Activated T-helper 1 cell treated with anti-CD3 and anti-CD28 coated beads, Interleukin-12 subunit alpha, Interleukin-12 subunit beta, Interleukin-2, Interleukin-4 antibody, amounts not matched to agents 30 ng/mL and 10 ng/mL and 1 ng/mL, durations not matched to agents 14 hours and 24 hours and 36 hours (primary cell): ENCODE measurements at places on chromosomes 7 and 10.
A peak's percentile ranks its signal among the peaks of the same experiment; 100 is the strongest.

DNA sequence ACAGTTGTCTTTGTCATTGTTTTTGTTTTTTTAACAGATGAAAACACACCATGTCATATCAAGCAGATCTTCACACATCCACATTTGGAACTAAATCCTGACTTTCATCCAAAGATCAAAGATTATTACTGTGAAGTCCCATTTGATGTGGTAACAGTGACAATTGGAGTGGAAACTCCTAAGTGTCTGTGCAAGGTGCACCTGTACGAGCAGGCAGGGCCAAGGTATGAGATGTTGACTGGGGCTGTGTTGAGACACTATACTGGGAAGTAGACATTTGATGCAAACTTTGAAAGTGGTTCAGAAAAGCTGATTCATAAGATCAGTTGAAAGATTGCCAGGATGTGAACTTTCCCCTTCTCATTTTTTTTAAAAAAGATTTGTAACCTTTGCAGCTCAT, 152.3 kb downstream of the CPED1 start:
- no peak for DNase-seq

GRCh38 chr10:69217119-69217754, 2.9 kb upstream of the HKDC1 start:
- no peak for DNase-seq

DNA sequence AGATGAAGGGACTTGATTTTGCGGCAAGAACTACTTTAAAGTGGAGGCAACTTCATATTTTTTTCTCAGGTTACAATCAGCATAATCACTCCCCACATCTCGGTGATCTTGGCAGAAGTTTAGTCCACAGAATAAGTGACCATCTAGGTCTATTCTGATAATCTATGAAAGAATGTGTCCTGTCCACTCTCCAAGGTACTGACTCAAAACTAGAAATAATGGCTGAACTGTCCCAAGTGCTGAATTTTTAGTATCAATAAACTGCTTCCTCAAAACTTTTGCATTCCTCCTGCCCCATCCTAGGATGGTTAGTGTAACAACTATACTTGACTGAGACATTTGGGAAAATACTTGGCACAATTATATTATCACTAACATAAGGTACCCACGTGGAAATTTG, 10.9 kb upstream of the CHRM2 start:
- no peak for DNase-seq

GRCh38 chr10:4307910-4308309, 518.1 kb upstream of the AKR1E2 start:
- DNase-seq, result no peak

DNA sequence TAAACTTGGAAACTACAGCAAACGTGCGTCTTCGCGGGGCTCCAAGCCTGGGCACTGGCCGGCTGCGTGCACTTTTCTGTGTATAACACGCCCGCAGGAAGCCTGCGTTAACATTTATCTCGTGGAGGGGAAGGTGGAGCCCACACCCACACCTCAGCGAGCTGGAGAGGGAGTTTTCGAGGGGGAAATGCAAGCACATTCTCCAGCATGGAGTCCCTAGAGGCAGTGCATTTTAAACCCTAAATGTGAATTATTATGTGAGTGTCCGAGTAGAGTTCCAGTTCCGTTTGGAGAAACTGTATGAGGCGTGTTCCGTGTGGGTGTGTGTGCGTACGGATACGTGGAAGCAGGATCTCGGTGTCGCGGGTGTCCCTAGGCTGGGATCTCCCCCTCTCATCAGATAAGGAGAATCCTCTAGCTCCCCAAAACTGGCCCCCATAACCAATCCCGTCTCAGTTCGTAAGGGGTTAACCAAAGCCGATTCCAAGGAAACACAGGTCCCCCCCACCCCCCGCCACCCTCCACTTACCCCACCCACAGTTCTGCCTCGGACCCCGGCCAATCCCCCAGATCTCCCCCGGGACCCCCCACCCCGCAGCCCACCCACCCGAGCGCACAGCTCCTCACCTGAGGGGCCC, 403 bp downstream of the CDK6 start:
- peak; percentile 49 for DNase-seq

- no peak for DNase-seq
Measured at GRCh38 chr10:99965700-99966099, 44.0 kb downstream of the DNMBP start.

GRCh38 chr10:89861584-89862301, 160.4 kb downstream of the KIF20B start:
- no peak for DNase-seq

DNA sequence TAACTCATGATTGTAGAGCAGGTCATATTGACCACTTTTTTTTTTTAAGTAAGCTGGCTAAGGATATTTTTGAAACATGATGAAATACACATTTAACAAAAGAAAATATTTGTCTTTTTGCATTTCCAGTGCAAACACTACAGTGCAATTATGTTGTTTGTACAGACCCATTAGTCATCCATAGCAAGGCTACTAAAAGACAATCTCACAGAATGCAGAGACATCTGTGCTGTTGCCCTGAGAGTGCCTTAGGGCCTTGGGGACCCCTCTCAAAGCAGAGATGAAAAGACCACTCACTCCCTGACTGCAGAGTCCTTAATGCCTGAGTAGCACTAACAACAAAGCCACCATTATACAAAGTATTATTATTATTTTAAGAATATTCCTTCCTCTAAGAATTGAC, 104.5 kb downstream of the NRCAM start:
- no peak for DNase-seq

GRCh38 chr10:52741851-52742250, 30.7 kb downstream of the MBL2 start:
- no peak for DNase-seq

GRCh38 chr7:142579946-142580345, 169.3 kb upstream of the PRSS1 start:
- DNase-seq, result no peak

- DNase-seq, result no peak
Measured at GRCh38 chr7:150562919-150563318, 4.3 kb upstream of the GIMAP4 start.

- DNase-seq, result no peak
Measured at GRCh38 chr10:83994325-83994724, 145.0 kb upstream of the GHITM start.

DNA sequence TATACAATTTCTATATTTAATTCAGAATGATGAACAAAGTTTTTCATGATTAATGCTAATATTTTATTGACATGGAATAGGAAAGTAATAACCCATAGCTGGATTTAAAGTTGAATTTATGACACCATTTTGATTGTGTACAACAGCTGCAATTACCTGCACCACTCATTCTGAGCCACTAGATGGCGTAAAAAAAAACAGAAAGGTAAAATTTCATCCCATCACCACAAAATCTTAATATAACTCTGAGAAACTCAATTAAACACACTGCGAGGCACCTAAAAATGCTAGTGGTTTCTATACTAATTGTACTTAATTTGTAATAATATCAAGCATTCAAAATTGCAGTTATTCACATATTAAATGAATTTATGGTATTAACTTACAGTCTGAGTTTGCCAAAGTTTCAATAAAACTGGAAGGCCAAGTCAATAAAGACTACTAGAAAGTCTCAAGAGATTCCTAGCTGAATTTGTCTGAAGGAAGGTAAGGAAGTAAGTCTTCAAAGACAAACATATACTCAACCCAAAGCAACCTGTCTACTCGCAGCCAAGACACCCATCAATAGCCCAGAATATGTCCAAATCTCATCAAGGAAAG, 182.5 kb downstream of the SKAP2 start:
- no peak for DNase-seq

DNA sequence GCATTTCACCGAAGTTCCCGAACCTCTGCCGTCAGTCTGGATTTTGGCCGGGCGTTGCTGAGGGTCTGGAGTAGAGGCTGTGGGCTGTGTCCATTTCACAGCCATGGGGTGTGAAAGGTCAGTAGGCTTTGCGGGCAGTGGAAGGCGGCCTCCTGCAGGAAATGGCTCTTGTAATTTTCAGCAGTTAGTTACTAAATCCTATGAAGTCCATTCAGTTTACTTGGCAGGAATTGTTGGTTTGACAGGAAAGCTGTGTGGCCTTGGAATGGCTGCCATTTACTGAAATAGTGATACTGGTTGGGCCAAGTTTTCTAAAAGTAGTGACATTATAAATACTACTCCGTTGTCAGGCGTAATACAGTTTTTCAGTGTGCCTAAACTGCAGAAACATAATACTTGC, 303.7 kb downstream of the CCDC3 start:
- no peak for DNase-seq

DNA sequence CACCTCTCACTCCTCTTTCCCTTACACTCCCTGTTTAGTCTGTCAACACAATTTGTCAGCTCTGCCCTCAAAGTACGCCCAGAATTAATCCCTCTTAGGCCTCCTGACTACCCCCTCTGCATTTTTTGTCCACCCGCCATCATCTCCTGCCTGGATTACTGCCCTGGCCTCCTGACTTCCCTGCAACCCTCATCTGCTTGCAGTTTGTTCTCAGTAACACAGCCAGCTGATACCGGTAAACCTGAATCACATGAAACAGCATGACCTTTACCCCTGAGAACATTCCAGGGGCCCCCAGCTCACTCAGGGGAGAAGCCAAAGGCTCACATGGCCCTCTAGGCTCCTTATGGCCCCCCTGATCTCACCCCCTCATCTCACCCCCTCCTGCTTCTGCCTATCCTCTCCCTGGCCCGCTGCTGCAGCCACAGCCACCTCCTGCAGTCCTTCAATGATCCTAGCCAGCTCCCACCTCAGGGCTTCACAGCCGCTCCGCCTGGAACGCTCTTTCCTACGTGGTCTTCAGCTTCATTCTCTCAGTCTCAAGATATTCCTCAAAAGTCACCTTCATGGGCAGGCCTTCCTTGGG, 8.9 kb downstream of the C10orf53 start:
- DNase-seq, result no peak

DNA sequence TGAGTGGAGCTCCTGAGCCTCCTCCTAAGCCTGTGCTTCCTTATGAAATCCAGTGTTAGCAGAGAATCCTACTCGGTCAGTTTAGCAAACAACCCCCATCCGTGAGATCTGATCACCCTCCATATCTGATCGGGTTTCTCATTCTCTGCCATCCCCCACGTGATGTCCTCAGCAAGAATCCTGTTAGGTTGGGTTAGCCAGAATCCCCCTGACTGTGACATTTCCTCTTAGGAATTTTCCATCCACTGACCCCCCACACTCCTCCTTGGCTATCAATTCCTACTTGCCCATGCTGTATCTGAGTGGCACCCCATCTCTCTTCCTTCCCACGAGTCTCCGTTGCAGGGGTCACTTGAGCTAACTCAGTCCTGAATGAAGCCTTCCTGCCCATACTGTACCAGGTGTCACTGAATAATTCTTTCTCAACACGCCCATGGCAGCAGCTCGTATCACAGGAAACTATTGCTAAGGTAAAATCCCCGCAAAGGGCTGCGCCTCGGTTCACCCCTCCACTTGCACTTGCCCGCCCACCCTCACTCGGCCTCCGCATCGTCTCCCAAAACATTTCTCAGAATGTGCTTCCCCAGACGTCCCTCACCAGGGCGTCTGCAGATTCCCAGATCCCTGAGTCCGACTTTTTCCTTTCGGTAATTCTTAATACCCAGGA, 44.1 kb downstream of the MYOF start:
- no peak for DNase-seq

- DNase-seq, result no peak
Measured at GRCh38 chr10:2207246-2207922, 470.1 kb upstream of the ADARB2 start.

- no peak for DNase-seq
Measured at GRCh38 chr10:84018826-84019225, 120.5 kb upstream of the GHITM start.

DNA sequence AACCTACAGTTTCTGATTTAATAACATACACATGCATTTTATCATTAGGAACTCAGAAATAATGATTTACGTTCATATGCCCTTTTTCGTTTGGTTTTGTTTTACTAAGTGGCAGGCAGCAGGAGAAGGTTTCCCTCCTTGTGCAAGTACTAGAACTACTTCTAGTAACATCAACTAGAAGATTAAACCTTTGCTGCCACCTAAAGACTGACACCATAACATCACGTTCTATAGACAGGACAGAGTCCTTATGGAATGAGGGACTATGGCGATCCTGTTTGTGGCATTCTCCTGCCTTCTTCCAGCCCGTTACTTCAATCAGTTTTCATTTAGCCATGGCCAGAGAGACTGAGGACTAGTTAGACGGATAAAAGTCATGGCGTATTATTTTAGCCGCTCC, 53.2 kb downstream of the GAD2 start:
- no peak for DNase-seq

GRCh38 chr7:44603193-44603592, 3.2 kb upstream of the OGDH start:
- DNase-seq, result no peak

GRCh38 chr10:110817614-110818013, 54.1 kb upstream of the PDCD4 start:
- no peak for DNase-seq

GRCh38 chr10:117596706-117597105, 54.2 kb downstream of the EMX2 start:
- no peak for DNase-seq

DNA sequence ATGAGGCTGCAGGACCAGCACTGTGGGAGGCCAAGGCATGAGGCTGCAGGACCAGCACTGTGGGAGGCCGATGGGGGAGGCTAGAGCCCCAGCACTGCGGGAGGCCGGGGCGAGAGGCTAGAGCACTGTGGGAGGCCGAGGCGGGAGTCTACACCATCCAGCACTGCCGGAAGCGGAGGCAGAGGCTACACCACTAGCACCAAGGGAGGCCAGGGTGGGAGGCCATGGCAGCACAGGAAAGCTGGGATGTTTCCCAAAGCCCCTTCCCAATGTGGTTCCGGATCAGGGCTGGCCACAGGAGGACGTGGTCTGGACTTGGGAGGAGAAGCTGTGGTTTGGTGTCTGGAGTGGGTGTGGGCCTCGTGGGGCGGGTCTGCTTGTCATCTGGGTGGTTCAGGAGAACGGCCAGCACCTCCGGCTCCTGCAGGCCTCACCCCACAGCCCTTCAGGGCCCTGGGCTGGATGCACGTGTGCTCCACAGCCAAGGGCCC, 43.6 kb downstream of the PDGFA start:
- no peak for DNase-seq

DNA sequence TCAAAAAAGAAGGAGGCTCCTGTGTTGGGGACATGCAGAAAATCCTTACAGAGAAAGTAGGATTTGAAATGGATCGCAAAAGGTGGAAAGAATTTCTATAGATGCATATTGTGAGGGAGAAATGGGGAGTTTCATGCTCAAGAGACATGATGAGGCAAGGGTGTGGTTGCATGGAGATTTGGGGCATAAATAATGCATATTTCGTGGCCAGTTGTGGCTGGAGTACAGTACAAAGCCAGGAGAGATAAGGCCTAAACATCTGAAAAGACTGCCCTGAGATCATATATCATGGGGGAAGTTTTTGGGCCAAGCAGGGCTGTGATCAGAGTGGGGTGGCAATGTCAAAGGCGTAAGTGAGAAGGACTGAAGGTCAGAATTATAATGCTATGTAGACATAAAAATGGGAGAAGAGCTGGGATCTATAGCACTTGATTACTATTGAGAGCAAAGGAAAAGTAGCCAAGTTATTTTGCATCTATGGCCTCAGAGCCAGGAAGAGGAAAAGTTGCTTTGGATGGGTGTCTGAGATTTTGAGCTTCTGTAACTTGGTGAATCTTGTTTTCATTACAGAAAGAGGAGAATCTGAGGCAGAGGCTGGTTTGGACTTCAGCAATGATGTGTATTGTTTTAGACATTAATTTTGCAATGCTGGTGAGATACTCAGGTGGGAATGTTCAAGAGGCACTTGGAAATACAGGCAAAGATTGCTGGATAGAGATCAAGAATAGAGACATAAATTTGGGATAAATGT, 166.6 kb downstream of the INHBA start:
- DNase-seq, result no peak
